ENCODE measurements at places on chromosomes 5 and 9.

DNA sequence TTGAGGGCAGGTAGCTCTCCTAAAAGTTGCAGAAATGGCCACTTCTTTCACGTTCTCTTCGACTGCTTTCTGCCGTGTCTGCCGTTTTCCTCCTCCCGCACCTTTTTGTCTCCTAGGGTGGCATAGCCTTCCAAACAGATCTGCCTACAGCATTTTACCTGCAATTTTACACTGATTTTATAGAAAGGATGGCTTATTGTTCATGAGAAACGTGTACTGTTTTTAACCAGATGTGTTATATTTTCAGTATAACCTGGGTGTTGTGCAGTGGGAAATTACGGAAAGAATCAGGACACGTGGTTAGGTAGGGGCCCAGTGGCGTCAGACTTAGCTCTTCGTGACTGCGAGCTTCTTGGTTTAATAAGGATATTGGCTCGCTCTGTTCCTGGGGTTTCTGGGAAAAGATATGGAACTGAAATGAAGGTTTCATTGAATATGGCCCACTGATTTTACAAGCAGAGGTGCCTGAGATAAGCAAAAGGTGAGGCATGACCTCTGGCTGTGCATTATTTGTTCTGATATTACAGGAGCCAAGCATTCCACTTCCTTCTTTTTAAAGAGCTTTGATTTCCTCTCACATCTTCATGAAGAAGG is 43.7 kb upstream of the PRSS3 start:
- no peak for DNase-seq

DNA sequence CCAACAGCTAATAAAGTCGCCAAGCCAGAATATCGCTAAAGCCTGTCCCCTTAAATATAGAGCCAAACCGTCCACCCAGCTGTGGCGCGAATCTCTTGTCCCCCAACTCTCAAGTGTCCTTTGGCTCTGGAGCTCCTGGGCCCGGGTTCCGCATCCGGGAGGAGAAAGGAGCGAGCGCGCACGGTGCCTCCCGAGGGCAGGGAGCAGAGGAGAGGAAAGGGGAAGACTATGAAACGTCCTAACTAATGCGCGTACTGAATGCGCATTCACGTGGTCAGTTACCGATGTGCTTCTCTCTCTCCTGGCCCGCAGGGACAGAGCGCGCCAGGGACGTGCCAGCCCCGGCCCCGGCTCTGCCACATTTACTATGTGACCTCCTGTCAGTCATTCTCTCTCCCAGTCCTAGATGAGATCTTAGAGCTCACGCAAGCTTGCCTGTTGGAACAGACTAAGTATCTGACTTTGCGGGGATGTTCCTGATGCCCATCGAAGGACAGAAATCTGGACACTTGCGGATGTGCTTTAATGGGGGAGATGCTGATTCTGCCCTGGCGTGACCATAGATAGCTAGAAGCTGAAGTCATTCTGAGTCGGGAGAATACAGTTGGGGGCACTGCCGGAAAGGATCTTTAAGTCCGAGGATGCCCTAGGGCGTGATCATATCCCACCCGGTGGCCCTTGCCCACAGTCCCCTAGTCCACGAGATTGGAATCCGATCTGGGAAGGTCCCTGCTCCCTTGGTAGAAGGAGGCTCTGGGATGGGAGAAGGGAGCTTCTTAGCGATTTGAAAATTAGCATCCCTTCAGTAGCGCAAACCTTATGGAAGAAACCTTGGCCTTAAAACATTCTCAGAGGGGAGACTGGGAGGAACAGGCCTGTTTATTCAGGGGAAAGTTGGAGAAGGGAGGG is 5.7 kb upstream of the EBF1 start:
- no peak for DNase-seq

- DNase-seq, result no peak
Measured at GRCh38 chr5:35847961-35848360, 8.7 kb upstream of the IL7R start.

GRCh38 chr9:80175286-80176150 is 603.8 kb downstream of the TLE4 start:
- DNase-seq, result peak; percentile 3

DNA sequence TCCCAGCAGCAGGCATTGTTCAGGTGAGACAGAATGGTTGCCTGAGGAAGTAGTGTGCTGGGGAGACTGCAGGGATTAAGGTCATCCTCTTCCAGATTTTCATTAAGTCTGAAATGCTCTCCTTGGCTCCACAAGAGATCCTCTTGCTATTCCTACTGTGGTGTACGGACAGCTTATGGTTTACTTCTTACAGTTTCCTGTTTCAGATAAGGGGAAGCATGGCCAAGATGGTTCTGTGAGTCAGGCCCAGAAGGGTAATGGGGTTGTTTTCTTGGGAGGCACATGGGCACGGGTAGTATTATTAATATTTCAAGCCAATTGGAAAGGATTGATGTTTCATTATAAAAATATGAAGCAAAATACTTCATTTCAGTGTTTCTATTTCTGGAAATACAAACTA is 42.9 kb downstream of the GLRX start:
- DNase-seq, result no peak

DNA sequence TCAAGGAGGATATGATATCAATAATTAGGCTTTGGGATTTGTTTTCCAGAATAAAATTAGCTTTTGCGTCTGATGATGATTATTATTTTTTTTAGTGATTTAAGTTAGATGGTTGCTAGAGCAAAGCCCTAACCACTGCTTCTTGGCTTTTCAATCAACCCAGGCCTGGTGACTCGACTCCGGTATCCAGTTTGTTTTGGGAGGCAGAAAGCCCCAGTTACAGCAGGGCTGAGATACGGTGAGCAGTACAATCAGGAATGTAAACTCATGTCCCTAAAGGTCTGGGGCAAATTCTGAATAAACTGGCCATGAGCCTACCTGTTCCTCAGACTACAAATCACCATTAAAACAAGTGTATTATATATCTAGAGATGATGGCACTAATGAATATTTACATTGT is 24.4 kb upstream of the CYFIP2 start:
- DNase-seq, result no peak

GRCh38 chr5:40464511-40464910 is 215.2 kb upstream of the PTGER4 start:
- DNase-seq, result no peak

GRCh38 chr5:88539693-88540365 is 271.2 kb upstream of the TMEM161B start:
- DNase-seq, result no peak

DNA sequence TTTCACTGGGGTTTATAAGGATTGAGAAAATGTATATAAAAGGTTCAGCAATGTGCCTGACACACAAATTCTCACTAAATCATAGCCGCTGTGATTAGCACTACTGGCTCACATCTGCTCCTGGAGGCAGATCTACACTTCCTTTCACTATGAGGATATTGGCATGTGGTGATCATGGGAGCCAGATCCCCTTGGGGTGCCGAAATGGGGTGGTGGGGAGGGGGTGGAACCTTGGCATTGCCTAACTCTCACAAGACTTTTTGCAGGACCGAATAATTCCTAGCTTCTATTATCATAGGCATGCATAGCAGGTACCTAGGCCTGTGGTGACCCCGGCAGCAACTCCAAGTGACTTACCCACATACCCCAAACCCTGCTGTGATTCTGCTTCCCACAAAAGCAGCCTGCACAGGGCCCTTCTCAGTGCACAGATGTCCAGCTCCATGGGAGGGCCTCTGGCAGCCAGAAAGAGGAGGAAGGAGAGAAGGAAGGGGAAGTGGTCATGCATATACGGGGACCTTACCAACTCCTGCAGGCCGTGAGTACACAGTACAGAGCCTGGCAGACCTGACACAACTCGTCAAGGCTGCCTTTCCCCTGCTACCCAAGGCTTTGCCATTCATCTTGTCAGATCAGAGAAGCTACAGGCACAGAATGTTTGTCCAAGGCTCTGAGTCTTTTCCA is 61.3 kb upstream of the IQGAP2 start:
- no peak for DNase-seq

DNA sequence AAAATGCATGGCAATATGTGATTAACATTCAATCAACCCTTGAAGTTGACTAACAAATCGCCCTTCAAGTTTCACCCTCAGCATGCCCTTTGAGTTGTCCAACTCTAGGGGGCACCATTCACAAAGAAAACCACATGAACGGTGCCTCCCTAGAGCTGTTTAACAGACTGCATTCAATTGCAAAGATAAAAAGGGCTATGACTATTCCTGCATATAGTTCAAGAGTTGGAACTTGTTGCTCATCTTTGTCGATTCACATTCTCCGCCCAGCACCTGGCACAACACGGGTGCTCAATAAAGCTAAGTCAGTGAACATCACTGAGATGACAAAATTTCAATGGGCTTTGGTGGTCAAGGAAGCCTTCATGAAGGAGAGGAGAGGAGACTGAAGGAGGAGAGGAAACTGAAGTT is 69.6 kb upstream of the SLC30A5 start:
- DNase-seq, result no peak

Measured in stimulated activated CD4-positive, alpha-beta T cell treated with anti-CD3 and anti-CD28 coated beads, Interleukin-12 subunit alpha, Interleukin-12 subunit beta, amount 100 ng/mL, for 48 hours (primary cell).